ENCODE measurements at places on chromosomes 12 and 14.

GRCh38 chr12:52710730-52711129 lies 7.4 kb upstream of the KRT77 start:
- DNase-seq: no peak

DNA sequence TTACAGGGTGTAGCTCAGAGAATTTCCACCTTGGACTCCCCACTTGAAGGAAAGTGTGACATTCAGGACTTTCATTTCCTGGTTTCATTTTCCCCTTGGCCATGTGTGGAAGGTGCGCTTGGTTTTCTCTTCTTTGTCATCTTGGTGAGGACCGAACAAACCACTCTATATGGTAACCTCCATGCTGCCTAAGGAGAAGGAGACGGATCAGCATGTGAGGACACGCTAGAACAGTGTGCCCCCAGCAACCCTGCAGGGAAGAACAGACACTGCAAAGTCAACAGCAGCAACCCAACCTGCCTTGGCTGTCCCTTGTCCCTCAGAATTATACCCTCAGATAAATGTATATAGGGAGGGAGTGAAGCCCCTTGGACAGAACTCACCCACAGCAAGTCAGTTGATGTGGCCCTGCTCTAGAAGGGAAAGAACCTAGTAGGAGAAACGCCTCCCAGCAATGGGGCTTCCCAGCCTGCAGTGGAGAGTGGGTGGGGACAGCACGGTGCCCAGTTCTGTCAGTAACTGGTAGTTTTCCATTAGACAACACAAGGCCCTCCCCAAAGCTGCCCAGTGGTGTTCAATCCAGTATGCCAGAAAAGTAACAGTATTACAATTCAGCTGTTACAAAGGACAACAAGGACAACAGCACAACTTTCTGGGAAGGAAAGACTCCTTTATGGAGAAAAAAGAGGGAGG lies 18.9 kb upstream of the COCH start:
- DNase-seq: no peak

DNA sequence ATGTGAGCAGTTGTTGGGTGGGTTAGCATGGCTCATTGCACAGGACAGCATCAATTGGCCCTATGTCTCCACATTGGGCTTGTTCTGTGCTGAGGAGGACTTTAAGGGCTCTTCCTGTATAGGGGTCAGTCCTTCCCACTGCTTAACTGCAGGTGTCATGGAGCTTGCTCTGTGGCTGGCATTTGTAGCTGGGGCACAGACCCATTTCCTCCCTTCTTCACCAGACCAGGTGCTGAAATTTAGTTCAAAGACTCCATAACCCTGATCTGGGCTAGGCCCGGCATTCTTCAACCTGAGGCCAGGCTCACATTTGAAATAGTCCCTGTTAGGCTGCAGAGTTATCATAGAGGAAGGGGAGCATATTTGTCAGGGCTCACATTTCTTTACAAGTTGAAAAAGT lies 12.8 kb downstream of the CHST11 start:
- no peak for DNase-seq

GRCh38 chr12:108657130-108657745 lies 23.5 kb upstream of the SELPLG start:
- DNase-seq: no peak

- no peak for DNase-seq
Measured at GRCh38 chr12:42615006-42615405, 25.5 kb upstream of the PRICKLE1 start.

DNA sequence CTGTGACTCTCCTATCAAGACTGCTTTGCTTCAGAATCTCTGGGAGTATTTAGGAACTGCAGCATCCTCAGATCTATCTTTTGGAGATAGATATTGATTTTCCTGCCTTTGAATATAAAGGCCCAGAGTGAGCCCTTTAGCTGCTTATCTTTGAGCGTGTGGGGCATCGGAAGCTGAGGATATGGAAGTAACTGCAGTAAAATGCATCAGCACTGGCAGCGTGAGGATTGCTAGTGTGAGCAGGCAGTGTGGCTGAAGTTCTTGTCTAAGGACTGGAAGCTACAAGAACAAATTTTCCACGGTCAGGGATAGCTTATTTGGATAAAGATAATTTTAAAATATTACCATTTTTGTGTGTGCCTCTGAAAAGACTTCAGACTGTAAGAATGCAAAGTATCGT lies 474.7 kb downstream of the NPAS3 start:
- DNase-seq: no peak
